ENCODE measurements at places on chromosomes 7 and 10.
A peak's percentile ranks its signal among the peaks of the same experiment; 100 is the strongest.

- DNase-seq = no peak
Observed at GRCh38 chr10:100371482-100372027, 24.5 kb downstream of the SCD start.

- DNase-seq = no peak
Observed at GRCh38 chr10:1513221-1513620, 224.1 kb downstream of the ADARB2 start.

GRCh38 chr7:6705959-6706665 lies 635 bp downstream of the ZNF12 start:
- DNase-seq = peak; percentile 43

GRCh38 chr7:111863269-111863668 lies 301.0 kb upstream of the IMMP2L start:
- DNase-seq = no peak

DNA sequence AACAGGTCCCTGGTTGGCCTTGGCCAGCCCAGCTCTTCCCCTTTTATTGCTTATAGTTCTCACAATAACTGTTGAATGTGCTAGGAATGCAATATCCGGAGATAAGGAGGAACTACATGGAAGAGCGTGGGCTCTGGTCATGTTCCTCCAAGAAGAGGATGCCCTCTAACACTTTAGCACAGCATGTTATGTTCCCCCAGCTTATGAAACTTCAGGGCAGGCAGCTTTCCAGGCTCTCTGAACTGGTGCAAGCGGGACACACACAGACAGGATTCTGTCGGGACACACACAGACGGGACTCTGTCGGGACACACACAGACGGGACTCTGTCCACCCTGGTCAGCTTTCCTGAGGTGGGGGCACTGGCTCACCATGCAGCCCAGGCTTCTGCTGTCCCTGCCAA lies 141.6 kb downstream of the PKD1L1 start:
- DNase-seq = peak; percentile 47
